ENCODE measurements at places on chromosomes 16 and 17. TPM values are rescaled to one million over a fixed set of nuclear protein-coding genes. Genes with fewer than 3 reads are reported as not detected.

DNA sequence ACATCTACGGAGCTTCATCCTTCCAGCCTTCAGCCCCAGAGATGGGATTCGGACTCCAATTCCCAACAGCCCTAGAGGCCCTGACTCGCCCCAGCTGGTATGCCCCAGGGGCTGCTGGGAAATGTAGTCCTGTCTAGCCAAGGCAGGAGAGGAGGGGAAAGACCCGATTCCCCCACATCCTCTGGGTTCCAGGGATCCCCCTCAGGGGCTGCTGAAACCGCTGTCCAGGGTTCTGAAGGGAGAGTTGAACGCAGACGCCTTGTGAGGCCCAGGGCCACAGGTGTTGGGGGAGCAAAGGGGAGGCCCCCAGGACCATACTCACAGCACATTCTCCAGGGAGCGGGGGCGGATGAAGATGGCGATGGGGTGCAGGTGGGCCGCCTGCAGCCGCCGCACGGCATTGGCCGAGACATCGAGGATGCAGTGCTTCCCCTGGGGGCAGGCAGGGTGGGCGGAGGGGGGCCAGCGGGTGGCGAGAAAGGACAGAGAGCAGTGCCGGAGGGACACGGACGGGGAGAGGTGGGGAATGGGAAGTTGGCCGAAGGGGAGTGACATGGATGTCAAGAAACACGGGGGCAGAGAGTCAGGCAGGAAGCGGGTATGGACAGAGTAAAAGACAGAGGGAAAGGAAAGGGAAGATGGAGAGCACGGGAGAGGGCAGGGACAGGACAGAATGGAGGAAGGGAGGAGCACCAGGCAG is 12.6 kb upstream of the ASGR1 start:
- H3K27ac ChIP-seq, result no peak overlapping the region
- no peaks in the 10 kb centered on the region for H3K27me3 ChIP-seq
- no peak overlapping the region for H3K4me3 ChIP-seq

Gene PPY
- not detected for total RNA-seq

Gene SEC14L5
- total RNA-seq, result 0.90 TPM

GRCh38 chr17:75765981-75766380 is 989 bp upstream of the GALK1 start:
- peaks cover 2% of the 10 kb centered on the region for H3K4me1 ChIP-seq
- no peaks in the 10 kb centered on the region for H3K36me3 ChIP-seq
- no peaks in the 10 kb centered on the region for H3K27me3 ChIP-seq
- no peak overlapping the region for H3K27ac ChIP-seq
- no peak overlapping the region for H3K4me3 ChIP-seq

Gene CACNG1
- total RNA-seq, result not detected

GRCh38 chr17:76635659-76636360 is 7.7 kb downstream of the ST6GALNAC1 start:
- H3K4me1 ChIP-seq, result no peaks in the 10 kb centered on the region
- H3K4me3 ChIP-seq, result no peak overlapping the region
- no peak overlapping the region for H3K27ac ChIP-seq
- DNase-seq, result no peak
- no peaks in the 10 kb centered on the region for H3K27me3 ChIP-seq

GRCh38 chr17:34420254-34420766 is 57.3 kb upstream of the CCL1 start:
- H3K4me3 ChIP-seq, result no peak overlapping the region
- H3K4me1 ChIP-seq, result no peaks in the 10 kb centered on the region
- no peaks in the 10 kb centered on the region for H3K36me3 ChIP-seq

Measured in aorta (tissue), 5 donors.